Activated B cell treated with CpG ODN at 0.5 μM for 24 hours (primary cell): ENCODE measurements at places on chromosomes 4 and X. TPM values are rescaled to one million over a fixed set of nuclear protein-coding genes. Genes with fewer than 3 reads are reported as not detected.

DMP1 gene
- not detected in 2 replicates for total RNA-seq

GPRASP2 gene
- total RNA-seq = 0.16 and 0.34 TPM in 2 replicates

DNA sequence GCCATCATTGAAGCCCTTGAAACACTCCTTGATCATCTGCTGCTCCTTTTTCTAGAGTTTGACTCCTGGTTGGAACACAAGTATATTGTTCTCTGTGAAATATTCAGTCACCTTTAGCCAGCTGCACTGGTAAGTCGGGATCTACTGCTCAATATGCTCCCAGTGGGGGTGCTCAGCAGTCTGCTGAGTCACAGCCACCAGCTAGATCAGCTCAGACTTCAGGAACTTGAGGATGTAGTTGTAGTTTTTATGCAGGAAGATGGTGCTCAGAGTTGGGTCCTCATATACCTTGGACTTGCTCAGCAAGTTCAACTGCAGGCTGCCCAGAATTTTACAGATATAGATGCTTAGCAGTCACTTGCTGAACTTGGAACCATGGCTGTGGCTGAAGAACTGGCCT, 202.5 kb upstream of the RPL34 start:
- no peak for DNase-seq

GRCh38 chrX:65702956-65703355, 35.5 kb downstream of the MSN start:
- DNase-seq = no peak

ZAR1 gene
- not detected in 2 replicates for total RNA-seq

DNA sequence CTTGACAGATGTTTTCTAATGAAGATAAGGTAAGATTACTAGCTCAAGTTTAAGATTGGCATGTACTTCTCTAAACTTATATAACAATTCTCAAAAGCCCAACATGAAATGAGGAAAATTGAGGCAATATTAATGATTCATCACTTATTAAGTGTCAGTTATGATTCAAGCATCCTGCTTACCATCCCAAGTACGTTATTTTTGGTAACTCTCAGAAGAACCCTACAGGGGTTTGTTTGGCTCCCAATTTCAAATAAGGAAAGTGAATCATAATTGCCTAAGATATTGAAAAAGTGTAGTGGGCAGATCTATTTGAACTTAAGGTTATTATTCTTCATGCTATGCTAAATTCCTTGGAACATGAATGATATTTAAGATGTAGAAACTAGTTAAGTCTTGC, 387.9 kb upstream of the TENM3 start:
- DNase-seq = no peak

GRCh38 chr4:147737623-147738022, 5.7 kb downstream of the ARHGAP10 start:
- no peak for DNase-seq

USP17L19 gene
- not detected in 2 replicates for total RNA-seq

UCP1 gene
- total RNA-seq = not detected in 2 replicates

GRCh38 chr4:123250843-123251242, 145.8 kb upstream of the SPRY1 start:
- DNase-seq = no peak
